ENCODE measurements at places on chromosomes 1 and 21. TPM values are rescaled to one million over a fixed set of nuclear protein-coding genes. Genes with fewer than 3 reads are reported as not detected.

TTLL7 gene
- 16.0 TPM for total RNA-seq

DNA sequence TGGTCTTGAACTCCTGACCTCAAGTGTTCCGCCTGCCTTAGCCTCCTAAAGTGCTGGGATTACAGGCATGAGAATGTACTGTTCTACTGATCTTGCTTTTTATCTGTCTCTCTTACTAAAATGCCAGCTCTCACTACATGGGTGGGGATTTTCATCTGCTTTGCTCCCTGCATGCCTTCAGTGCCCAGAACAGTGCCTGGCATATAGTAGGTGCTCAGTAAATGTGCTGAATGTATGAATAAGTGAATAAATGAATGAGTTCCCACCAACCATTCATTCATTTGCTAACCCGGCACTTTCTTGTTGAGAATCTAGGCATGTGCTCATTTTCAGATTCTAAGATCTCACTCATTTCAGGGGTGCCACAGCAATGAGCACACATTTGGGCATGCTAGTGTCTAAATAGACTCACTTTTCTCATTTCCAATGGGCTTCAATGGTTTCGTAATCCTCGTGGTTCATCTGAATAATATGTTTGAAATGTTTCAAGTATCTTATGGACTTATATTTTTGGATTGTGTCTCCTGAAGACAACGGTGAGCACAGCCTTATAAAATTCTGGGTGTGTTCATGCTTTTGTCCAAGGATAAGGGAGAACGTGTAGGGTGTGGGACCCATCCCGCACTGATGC, 7.6 kb downstream of the DHRS3 start:
- DNase-seq: peak; percentile 56

DNA sequence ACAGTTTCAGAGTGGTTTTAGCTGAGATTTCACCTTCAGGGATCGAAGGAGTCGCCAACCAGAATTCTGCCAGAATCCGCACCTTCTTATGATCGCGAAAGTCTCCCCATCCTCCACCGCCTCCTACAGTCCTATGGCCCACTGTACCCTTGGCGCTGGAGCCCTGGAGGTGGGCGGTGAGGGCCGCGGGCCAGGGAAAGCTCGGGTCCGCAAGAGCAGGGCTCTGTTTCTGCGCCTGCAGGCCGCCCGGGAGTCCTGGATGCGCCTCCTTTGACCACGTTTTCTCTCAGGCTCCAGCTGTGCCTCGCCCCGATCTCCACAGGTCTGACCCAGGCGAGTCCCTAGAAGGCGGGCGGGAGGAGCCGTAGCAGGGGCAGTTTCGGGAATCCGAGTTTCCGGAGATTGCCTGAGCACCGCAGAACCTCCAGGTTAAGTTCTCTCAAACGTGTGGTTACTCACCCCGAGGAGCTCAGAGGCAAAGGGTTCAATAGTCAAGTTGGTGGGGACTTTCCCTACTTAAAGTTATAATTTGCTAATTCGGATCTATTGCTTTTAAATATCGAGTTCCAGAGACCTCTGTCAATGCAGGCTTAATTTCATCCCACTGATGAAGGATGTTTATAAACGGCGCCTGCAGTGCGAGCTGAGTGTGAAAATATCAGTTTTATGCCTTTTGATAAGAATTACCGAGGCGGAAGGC, 3.2 kb upstream of the LHX8 start:
- DNase-seq: no peak

DNA sequence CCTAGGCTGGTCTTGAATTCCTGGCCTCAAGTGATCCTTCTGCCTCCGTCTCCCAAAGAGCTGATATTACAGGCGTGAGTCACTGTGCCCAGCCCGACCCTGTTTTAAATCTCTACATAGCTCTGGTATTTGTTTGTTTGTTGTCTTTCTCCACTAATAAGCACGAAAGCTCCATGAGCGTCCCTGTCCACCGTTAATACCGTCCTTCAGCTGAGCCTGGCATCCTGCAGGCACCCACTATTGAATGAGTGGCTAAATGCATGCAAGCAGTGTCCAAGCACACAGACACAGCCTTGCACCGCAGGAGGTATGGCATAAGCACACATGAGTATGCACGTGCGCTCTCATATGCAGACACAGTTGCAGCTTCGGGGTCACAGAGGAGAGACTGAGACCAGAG, 4.5 kb upstream of the COL16A1 start:
- DNase-seq: no peak

DNA sequence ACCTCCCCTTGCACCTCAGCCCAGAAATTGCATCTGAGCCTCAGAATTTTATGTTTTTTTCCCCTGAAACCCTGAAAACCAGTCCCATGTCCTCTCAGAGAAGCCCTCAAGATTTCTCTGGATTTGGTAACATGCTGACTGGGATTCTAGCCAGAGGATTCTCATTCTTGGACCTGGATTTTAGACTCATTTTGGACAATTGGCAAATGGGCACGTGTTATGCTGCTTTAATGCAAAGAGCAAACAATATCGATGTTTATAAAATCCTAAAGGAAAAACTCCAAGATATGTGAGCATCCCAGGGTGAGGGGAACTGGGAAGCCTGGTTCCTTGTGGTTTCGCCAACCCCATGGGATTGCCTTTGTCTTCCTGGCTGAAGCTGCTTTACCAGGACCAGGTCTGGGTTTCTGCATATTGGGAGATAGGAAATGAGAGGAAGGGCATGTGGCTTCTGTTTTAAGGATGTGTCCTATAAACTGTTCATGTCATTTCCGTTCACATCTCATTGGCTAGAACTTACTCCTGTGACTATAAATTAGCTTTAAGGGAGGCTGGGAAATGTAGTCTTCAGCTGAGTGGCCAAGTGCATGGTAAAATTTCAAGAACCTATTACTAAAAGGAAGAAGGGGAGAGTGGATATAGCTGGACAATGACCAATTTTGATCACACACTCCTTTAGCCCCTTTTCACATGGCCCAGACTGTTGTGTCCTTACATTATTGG, 27.2 kb upstream of the BCL10 start:
- DNase-seq: no peak

All from fibroblast of the aortic adventitia (primary cell).